K562 (cell line): ENCODE measurements at places on chromosomes 12 and 14. TPM values are rescaled to one million over a fixed set of nuclear protein-coding genes. Genes with fewer than 3 reads are reported as not detected.

DNA sequence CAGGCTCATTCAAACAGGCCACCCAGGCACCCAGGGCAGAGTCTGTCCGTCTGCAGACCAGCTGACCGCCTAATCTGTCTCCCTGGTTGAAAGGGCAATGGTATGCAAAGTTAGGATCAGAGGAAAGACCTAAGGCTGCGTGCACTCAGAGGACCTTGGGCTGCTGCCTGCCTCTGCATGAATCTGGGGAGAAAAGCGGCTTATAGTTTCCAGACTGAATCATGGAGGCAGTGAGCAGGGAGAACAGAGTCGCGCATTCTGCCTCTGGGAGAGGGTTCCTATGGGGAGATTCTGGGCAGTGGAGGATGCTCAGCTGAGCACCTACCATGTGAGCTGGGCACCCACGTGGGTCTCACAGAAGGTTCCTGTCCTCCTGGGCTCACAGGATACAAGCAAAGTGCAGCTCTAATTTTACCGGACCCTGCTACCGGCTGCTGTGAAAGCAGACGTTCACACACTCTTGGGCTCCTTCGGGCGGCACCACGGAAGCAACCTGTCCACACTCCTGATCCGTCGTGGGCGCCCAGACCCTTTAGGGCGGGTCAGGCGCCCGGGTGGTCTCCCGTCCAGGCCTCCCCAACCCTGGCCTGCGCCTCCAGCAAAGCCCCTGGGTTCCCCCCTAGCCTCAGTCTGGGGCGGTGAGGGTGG, 772 bp downstream of the SCARB1 start:
- peaks cover 47% of the 10 kb centered on the region for H3K4me1 ChIP-seq
- H3K27ac ChIP-seq: peak overlapping the region; percentile 73
- peak overlapping the region; percentile 80 for H3K4me3 ChIP-seq
- peaks cover 40% of the 10 kb centered on the region for H3K36me3 ChIP-seq

DNA sequence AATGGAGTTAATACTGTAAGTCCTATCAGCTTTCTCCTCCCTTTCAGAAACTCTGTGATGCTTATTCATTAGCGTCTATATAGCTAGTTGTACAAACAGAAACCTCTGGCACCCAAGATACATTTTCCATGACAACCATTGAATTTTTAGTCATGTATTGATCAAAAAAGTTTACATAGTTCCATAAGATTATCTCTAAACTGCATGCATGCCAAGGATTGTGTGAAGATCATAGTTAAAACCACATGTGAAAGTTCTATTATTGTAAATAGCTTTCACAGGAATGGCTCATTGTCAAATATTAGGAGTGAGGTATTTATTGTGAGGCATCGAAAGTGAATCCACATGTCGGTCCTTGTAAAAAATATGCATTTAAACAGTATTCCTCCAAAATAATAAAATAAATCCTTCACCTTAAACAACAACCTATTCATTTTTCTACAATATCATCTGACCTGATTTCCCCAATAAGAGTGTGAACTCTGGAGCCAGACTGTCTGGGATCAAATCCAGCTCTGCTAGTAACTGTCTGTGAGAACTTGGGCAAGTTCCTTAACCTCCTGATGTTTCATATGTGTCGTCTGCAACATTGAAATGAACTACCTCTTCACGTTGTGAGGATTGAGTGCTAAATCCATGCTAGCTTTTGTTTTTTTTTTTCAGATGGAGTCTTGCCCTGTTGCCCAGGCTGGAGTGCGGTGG, 10.6 kb upstream of the CDKL1 start:
- H3K4me3 ChIP-seq: no peak overlapping the region
- no peak for DNase-seq
- H3K36me3 ChIP-seq: no peaks in the 10 kb centered on the region
- H3K4me1 ChIP-seq: no peaks in the 10 kb centered on the region
- no peak overlapping the region for H3K27ac ChIP-seq

DNA sequence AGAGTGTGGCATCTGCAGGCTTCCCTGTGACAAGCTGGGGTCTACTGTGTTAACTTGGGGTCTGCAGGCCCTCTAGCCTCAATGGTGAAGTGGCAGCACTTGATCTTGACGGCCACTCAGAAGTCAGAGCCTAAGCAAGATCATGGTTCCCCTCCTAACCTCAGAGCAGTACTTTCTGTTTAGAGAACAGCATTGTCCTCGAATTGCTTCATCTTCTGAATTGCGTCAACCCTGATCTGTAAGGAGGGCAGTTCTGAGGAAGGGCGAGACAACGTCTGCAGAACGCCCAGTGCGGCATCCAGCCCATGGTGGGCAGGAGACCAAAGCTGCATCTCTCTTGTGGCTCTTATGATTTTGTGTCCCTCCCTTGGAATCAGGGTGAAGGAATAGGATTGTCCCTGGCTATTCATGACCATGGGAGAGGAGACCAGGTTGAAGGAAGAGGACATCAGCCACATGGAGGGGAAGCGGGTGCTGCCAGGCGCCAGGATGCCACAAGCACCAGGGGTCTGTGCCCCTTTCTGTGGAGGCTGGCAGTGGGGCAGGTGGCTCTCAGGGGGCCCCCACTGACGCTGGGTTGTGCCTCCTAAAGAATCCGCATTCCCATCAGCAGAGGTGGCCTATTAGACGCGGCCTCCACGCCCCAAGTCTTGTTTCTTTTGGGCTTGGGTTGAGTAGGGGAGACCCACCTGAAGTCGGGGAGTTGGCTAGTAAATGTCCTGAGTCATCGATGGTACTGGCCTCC, 2.2 kb downstream of the SERPINA9 start:
- H3K27me3 ChIP-seq: no peaks in the 10 kb centered on the region
- DNase-seq: no peak
- H3K4me1 ChIP-seq: no peaks in the 10 kb centered on the region
- H3K27ac ChIP-seq: no peak overlapping the region

GRCh38 chr12:113276306-113276705, 55.0 kb downstream of the TPCN1 start:
- peaks cover 9% of the 10 kb centered on the region for H3K4me1 ChIP-seq
- DNase-seq: no peak
- H3K27ac ChIP-seq: no peak overlapping the region
- H3K27me3 ChIP-seq: no peaks in the 10 kb centered on the region
- H3K36me3 ChIP-seq: peaks cover 51% of the 10 kb centered on the region; the same call in 2 of the 3 replicates

DNA sequence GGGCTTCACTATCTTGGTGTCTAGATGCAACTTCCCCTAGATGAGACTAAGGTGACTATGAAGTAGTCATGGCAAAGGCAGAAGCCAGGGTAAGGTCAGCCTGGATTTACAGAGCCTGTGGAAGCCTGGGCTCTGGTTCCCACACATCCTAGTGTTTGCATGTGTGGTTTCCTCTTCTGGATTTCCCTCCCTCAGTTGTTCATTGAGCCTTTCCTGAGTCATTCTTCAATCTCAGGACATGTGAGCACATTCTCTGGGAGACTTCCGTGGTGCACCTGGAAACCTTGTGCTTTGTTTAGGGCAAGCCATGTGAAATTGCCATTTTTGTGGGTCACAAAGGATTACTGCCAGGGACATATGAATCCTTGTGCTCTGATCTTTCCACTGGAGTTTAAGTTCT, 236.6 kb downstream of the C12orf75 start:
- no peak overlapping the region for H3K4me3 ChIP-seq
- no peak overlapping the region for H3K27ac ChIP-seq
- DNase-seq: no peak
- H3K27me3 ChIP-seq: peaks cover 6% of the 10 kb centered on the region; the same call in 1 of the 2 replicates
- H3K36me3 ChIP-seq: no peaks in the 10 kb centered on the region

- peaks cover 15% of the 10 kb centered on the region for H3K4me1 ChIP-seq
- DNase-seq: peak; percentile 79
- H3K27me3 ChIP-seq: no peaks in the 10 kb centered on the region
- H3K4me3 ChIP-seq: no peak overlapping the region
- H3K36me3 ChIP-seq: no peaks in the 10 kb centered on the region
Observed at GRCh38 chr12:56878010-56878339, 56.2 kb downstream of the SDR9C7 start.

- H3K27ac ChIP-seq: no peak overlapping the region
- H3K36me3 ChIP-seq: no peaks in the 10 kb centered on the region
- H3K27me3 ChIP-seq: no peaks in the 10 kb centered on the region
- no peaks in the 10 kb centered on the region for H3K4me1 ChIP-seq
Observed at GRCh38 chr12:6310771-6311610, 509 bp downstream of the PLEKHG6 start.

DNA sequence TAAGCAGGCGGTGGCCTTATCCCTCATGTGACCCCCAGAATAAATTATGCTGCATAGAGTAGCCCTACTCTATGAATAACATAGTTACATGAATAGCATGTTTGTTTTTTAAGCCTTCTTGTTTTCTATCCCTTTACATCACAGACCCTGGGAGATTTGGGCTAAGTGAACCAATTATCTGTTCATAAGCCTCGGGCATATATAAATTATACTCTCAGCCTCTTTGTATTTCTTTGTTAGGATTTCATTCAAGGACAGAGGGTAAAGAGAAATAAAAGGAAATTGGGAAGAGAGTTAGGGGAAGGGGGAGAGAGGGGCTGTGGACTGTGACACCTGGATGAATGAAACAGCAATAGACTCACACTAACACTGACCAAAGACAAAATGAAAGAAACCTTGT, 35.3 kb upstream of the RTRAF start:
- no peaks in the 10 kb centered on the region for H3K36me3 ChIP-seq
- H3K27ac ChIP-seq: no peak overlapping the region
- no peak for DNase-seq
- H3K27me3 ChIP-seq: no peaks in the 10 kb centered on the region; the same call in 1 of the 2 replicates
- H3K4me1 ChIP-seq: no peaks in the 10 kb centered on the region

DNA sequence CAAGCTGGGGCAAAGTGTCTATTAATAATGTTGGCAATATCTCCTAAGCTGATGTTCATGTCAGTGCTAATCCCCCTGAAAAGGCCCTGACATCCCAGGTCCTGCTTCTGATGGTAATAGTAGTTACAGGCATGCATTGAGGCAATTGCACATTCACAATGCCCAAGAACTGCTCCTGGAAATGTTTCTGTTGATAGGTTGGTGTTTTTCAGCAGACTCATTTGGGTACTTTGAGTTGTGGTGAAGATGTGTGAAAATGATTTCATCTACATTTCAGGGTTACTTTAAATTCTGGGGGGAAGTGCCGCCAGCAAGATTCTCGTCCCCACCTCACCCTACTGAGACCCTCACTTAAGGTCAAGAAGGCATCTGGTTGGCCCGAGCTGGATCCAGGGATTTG, 92.9 kb downstream of the BBS10 start:
- DNase-seq: no peak
- no peaks in the 10 kb centered on the region for H3K36me3 ChIP-seq
- H3K27ac ChIP-seq: no peak overlapping the region
- no peak overlapping the region for H3K4me3 ChIP-seq
- no peaks in the 10 kb centered on the region; the same call in 1 of the 2 replicates for H3K27me3 ChIP-seq
- no peaks in the 10 kb centered on the region for H3K4me1 ChIP-seq

DNA sequence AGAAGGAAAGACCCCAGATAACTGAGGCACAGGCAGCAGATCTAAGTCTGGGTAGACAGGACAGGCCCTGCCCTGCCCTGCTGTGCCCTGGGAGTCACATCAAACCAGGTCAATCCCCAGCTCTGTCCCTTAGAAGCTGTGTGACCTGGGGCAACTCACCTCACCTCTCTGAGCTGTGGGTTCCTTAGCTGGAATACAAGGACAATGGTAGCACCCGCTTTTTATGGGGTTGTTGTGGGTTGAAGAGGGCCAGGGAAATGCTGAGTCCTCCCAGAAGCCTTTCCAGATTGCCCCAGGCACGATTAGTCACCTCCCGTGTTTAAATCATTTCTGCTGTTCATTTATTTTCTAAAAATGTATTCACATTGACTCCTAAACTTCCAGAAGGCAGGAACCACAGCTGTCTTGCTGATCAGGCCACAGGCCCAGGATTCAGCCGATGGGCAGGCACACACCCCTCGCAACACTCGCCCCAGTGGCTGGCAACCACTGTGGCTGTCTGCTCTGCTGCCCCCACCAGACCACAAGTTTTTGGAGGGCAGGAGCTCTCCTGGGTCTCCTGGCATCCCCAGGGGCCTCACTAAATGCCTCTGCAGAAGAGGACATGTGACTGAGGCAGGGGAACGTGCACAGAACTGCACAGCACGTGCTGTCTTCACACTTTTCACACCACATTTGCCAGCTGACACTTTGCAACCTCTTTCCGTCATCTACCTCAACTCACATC, 3.0 kb downstream of the SELPLG start:
- H3K27ac ChIP-seq: peak overlapping the region; percentile 96
- H3K27me3 ChIP-seq: no peaks in the 10 kb centered on the region
- peak overlapping the region; percentile 90 for H3K4me3 ChIP-seq
- peak; percentile 31 for DNase-seq
- H3K36me3 ChIP-seq: peaks cover 18% of the 10 kb centered on the region; the same call in 2 of the 3 replicates
- peaks cover 66% of the 10 kb centered on the region for H3K4me1 ChIP-seq

GRCh38 chr12:3148366-3149000, 71.3 kb downstream of the TSPAN9 start:
- H3K27ac ChIP-seq: no peak overlapping the region
- no peaks in the 10 kb centered on the region for H3K4me1 ChIP-seq
- H3K27me3 ChIP-seq: peaks cover 36% of the 10 kb centered on the region
- DNase-seq: no peak
- no peaks in the 10 kb centered on the region for H3K36me3 ChIP-seq

GRCh38 chr12:11812586-11813437, 163.3 kb downstream of the ETV6 start:
- H3K36me3 ChIP-seq: no peaks in the 10 kb centered on the region
- no peaks in the 10 kb centered on the region for H3K27me3 ChIP-seq
- H3K4me3 ChIP-seq: no peak overlapping the region
- H3K27ac ChIP-seq: no peak overlapping the region

DNA sequence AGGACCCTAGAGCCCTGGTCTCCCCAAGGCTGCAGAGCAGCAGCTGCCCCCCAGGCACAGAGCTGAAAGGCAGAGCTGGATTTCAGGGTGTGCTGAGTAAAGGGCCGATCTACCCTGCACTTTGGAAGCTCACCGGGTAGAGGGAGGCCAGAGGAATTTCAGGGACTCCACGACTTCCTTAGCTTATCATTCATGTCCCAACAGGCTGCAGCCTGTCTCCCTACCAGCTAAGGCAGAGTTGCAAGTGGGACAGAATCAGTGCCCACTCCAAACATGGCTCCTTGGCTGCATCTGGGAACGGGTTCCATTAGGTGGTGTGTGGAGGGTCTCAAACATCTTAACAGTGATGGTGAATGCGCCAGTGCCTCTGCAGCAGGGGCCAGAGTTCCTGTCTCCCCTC, 27.5 kb downstream of the MMAB start:
- H3K27ac ChIP-seq: no peak overlapping the region
- H3K4me3 ChIP-seq: no peak overlapping the region
- H3K36me3 ChIP-seq: no peaks in the 10 kb centered on the region

Gene TTLL5
- 17.3 and 17.7 TPM in 2 replicates for total RNA-seq

Gene RASAL1
- total RNA-seq: 0.16 TPM in 1 of 2 replicates, not detected in the other

Gene XPOT
- 141 and 144 TPM in 2 replicates for total RNA-seq

Gene TTC6
- total RNA-seq: 0.29 TPM in 1 of 2 replicates, not detected in the other
